ENCODE measurements at places on chromosomes 5 and 9.

DNA sequence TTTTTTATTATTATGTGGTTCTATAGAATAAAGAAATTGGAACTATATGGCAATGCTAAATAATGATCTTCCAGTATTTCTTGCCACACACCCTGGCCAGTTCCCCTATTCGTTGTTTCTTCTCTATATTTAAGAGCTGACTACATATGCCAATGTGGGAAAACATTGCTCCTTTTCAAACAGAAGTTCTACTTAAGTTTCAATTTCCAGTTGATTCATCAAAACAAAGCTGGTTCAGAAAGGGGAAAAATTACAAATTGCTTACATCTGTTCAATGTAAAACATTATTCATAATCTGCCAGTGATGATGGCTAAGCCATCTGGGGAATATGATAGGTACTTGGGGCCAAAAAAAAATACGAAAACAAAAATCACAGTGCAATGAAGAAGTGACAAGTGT, 76.9 kb downstream of the ST8SIA4 start:
- H3K4me1 ChIP-seq, result peaks cover 12% of the 10 kb centered on the region
- no peak for DNase-seq
- no peak overlapping the region for H3K27ac ChIP-seq
- H3K27me3 ChIP-seq, result no peaks in the 10 kb centered on the region

DNA sequence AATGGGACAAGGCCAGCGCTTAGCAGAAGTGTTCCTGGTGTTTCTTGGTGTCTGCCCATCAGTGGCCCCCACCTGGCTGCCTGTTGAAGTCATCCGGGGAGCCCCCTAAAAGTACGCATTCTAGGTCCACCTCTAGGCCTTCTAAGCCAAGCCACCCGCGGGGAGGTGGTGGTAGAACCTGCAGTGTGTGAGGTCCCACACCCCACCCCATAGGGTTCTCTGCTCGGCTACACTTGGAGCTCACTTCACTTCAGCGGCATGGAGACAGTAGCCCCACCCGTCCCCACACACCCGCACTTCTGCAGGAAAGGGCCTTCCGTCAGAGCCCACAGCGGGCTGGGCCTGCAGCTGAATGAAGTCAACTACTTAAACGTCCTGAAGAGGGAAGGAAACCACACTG, 29.6 kb upstream of the FCN2 start:
- H3K27ac ChIP-seq, result no peak overlapping the region
- DNase-seq, result no peak
- H3K36me3 ChIP-seq, result no peaks in the 10 kb centered on the region

DNA sequence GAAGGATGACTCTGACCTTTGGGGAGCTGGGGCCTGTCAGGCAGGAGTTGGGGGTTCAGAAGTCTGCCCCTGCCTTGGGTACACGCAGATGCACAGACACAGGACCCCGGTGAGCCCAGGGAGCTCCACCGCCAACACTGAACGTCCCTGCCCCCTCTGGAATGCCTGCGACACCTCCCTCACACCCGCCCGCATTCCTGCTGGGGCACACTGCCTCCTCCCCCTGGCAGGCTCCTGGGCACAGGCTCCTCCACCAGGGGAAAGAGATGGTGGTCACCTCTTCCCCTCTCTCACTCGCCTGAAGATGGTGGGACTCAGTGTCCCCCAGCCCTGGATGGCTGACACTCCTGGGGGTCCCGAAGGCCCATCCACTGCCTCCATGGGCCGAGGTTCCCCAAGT, 12.0 kb downstream of the CRB2 start:
- no peak overlapping the region for H3K27ac ChIP-seq
- H3K4me1 ChIP-seq, result peaks cover 61% of the 10 kb centered on the region
- DNase-seq, result no peak

- no peak overlapping the region for H3K4me3 ChIP-seq
- no peak overlapping the region for H3K27ac ChIP-seq
- H3K36me3 ChIP-seq, result peaks cover 96% of the 10 kb centered on the region
- H3K4me1 ChIP-seq, result no peaks in the 10 kb centered on the region
- H3K27me3 ChIP-seq, result peaks cover 2% of the 10 kb centered on the region
Observed at GRCh38 chr5:77761606-77762005, 14.5 kb downstream of the TBCA start.

GRCh38 chr9:81682797-81683196, 6.5 kb downstream of the TLE1 start:
- peaks cover 8% of the 10 kb centered on the region for H3K36me3 ChIP-seq
- peak overlapping the region; percentile 2 for H3K4me3 ChIP-seq
- H3K4me1 ChIP-seq, result peaks cover 28% of the 10 kb centered on the region
- H3K27ac ChIP-seq, result no peak overlapping the region
- peaks cover 2% of the 10 kb centered on the region for H3K27me3 ChIP-seq

DNA sequence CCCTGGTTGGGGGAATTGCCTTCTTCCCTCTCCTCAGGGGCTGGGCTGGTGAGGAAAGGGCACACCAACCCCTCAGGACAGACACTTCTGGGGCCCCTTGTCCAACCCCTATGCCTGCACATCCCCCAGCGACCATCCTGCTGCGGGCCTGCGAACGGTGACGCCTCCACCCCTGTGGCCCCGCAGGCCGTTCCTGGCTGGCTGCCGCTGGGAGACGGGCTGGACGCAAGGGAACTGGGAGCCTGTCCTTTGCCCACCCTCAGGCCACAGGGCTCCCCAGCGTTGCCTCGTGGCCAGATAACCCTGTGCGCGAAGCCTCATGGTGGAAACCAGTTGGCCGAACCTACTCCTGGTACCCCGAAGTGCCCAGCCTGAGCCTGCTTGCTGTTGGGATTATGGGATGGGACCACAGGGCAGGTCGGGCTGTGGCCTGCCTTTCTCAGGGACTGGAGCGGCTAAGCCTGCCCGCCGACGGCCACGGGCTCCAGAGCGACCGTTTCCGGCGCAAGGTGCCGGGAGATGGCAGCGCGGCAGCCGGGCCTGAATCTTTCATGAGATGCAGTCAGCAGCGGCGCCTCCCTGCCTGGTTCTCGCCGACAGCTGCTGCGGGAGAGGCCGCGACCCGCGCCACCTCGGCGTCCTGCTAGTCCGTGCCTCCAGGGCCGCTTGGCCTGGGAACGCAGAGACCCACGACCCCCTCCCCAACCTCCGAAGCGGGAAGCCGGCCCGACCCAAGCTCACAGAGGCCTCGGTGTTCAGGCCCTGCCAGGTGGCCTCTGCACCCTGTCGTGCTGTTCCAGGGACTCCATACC, 6.5 kb upstream of the PITX1 start:
- H3K27me3 ChIP-seq, result peaks cover 96% of the 10 kb centered on the region
- H3K4me3 ChIP-seq, result peak overlapping the region; percentile 49
- H3K36me3 ChIP-seq, result no peaks in the 10 kb centered on the region
- DNase-seq, result peak; percentile 57

GRCh38 chr5:66494437-66494836, 101.8 kb upstream of the MAST4 start:
- H3K27ac ChIP-seq, result no peak overlapping the region
- peaks cover 17% of the 10 kb centered on the region for H3K27me3 ChIP-seq
- DNase-seq, result peak; percentile 16
- H3K4me3 ChIP-seq, result no peak overlapping the region
- H3K36me3 ChIP-seq, result peaks cover 5% of the 10 kb centered on the region
- H3K4me1 ChIP-seq, result no peaks in the 10 kb centered on the region

- no peak for DNase-seq
- no peak overlapping the region for H3K4me3 ChIP-seq
- no peaks in the 10 kb centered on the region for H3K36me3 ChIP-seq
- no peaks in the 10 kb centered on the region for H3K27me3 ChIP-seq
Observed at GRCh38 chr9:127642082-127642740, 30.1 kb downstream of the STXBP1 start.

DNA sequence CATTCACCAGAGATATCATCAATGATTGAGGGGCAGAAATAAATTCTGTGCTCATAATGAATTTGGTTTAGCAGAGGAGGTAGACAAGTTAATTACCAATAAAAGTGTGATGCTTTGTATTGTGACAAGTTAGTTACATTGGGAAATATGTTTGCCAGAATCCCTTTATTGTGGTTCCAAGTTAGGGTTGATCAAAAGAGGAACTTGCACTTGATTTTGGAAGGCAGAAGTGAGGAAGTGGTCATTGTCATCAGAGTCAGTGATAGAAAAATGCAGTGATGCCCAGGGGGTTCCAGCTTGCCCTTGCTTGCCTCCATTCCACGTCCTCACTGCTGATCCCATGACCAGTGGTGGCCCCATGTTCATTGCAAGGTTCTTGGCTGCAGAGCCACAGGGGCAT, 69.7 kb downstream of the SVEP1 start:
- H3K36me3 ChIP-seq, result no peaks in the 10 kb centered on the region
- H3K27ac ChIP-seq, result no peak overlapping the region
- no peak for DNase-seq
- H3K4me1 ChIP-seq, result no peaks in the 10 kb centered on the region
- no peak overlapping the region for H3K4me3 ChIP-seq
- peaks cover 9% of the 10 kb centered on the region for H3K27me3 ChIP-seq

GRCh38 chr9:35945341-35946018, 12.5 kb downstream of the OR2S2 start:
- peak; percentile 83 for DNase-seq
- H3K4me1 ChIP-seq, result peaks cover 19% of the 10 kb centered on the region
- H3K4me3 ChIP-seq, result peak overlapping the region; percentile 77
- H3K27ac ChIP-seq, result peak overlapping the region; percentile 45
- H3K36me3 ChIP-seq, result no peaks in the 10 kb centered on the region

DNA sequence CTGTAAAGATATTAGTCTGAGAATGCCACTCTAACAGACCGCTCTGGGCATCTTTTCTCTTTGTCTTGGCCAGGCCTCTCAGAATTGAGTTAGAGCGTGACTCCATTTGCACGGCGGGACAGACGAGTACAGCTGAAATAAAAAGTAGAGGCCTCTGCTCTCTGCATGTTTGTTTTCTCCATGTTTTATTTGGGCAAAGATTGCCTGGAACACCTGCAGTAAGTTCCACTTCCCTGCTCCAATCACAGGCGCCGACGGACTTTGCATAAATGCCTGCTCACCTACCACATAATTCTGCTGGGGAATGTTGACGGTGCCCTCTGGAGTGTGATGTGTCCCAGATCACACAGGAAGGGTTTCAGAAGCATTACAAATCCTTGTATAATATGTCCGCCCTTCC, 10.6 kb downstream of the SPOCK1 start:
- DNase-seq, result no peak
- H3K4me1 ChIP-seq, result no peaks in the 10 kb centered on the region
- H3K27me3 ChIP-seq, result peaks cover 15% of the 10 kb centered on the region
- no peak overlapping the region for H3K27ac ChIP-seq
- H3K4me3 ChIP-seq, result no peak overlapping the region

DNA sequence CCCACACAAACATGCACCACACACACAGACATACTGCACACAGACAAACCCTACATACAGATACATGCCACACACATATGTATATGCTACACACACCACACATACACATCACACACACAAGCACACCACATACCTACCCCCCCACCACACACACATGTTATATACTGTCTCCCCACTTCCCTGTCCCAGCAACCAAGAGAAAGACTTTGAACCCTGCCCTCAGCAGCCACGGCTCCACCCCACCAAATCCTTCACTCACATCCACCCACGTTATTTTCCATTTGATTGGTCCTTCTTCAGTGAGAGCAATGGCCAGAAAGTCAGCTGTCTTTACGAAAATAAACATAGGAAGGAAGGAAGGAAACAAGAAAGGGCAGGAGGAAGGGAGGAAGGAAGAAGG, 479.8 kb downstream of the DIRAS2 start:
- no peak for DNase-seq
- peaks cover 5% of the 10 kb centered on the region for H3K4me1 ChIP-seq
- no peak overlapping the region for H3K27ac ChIP-seq
- H3K27me3 ChIP-seq, result peaks cover 10% of the 10 kb centered on the region
- no peak overlapping the region for H3K4me3 ChIP-seq

DNA sequence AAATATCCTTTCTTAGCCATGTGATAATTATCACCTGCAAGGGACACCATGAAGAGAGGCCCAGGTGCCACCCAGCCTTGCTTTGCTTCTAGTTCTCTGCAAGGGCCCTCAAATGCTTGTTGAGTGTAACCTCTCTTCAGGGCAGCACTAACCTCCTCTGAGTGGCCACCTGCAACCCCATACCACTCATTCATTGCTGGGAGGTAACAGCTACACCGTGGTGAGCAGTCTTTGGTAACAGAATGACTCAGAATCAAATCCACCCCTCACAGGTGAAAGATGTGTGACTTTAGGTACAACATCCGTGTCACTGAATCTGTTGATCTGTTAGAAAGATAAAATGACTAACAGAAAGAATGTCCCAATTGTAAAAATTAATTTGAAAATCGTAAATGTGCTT, 365.1 kb upstream of the TRPC7 start:
- peaks cover 3% of the 10 kb centered on the region for H3K27me3 ChIP-seq
- H3K4me3 ChIP-seq, result no peak overlapping the region
- H3K36me3 ChIP-seq, result no peaks in the 10 kb centered on the region
- DNase-seq, result no peak

DNA sequence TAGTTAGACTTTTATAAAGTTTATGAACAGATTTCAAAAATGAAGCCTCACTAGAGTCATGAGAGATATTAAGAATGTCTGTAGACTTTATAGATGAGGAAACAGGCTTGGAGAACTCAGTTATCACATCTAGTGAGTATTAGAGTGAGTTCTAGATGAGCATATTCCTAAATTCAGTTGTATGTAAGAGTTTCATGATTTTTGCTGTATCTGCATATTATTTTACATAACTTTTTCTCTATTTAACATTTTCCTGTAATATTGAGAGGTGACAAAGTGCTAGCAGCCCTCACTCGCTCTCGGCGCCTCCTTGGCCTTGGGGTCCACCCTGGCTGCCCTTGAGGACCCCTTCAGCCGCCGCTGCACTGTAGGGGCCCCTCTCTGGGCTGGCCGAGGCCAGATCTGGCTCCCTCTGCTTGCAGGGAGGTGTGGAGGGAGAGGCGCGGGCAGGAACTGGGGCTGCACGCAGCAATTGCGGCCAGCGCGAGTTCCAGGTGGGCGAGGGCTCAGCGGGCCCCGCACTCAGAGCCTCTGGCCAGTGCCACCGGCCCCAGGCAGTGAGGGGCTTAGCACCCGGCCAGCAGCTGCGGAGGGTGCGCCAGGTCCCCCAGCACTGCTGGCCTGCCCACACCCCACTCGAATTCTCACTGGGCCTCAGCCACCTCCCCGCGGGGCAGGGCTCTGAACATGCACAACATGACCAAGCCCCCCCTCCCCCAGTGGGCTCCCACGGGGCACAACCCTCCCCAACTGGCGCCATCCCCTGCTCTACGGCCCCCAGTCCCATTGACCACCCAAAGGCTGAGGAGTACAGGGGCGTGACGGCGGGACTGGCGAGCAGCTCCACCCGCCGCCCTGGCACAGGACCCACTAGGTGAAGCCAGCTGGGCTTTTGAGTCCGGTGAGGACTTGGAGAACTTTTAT, 182.1 kb downstream of the TLE1 start:
- peaks cover 5% of the 10 kb centered on the region for H3K36me3 ChIP-seq
- H3K4me3 ChIP-seq, result no peak overlapping the region
- H3K4me1 ChIP-seq, result no peaks in the 10 kb centered on the region
- peaks cover 10% of the 10 kb centered on the region for H3K27me3 ChIP-seq
- H3K27ac ChIP-seq, result no peak overlapping the region

GRCh38 chr5:73519531-73520283, 21.5 kb downstream of the BTF3 start:
- peak overlapping the region; percentile 58 for H3K4me3 ChIP-seq
- no peaks in the 10 kb centered on the region for H3K36me3 ChIP-seq
- peaks cover 7% of the 10 kb centered on the region for H3K4me1 ChIP-seq
- H3K27ac ChIP-seq, result no peak overlapping the region
- peaks cover under 1% of the 10 kb centered on the region for H3K27me3 ChIP-seq
- DNase-seq, result peak; percentile 69

- no peak overlapping the region for H3K4me3 ChIP-seq
- H3K36me3 ChIP-seq, result no peaks in the 10 kb centered on the region
- H3K27ac ChIP-seq, result no peak overlapping the region
- no peak for DNase-seq
- H3K27me3 ChIP-seq, result peaks cover 7% of the 10 kb centered on the region
Observed at GRCh38 chr9:70683841-70684240, 269.4 kb upstream of the KLF9 start.

GRCh38 chr9:21294904-21295538, 10.1 kb downstream of the IFNA5 start:
- H3K27ac ChIP-seq, result no peak overlapping the region
- no peaks in the 10 kb centered on the region for H3K36me3 ChIP-seq
- DNase-seq, result no peak
- peaks cover 39% of the 10 kb centered on the region for H3K27me3 ChIP-seq
- H3K4me1 ChIP-seq, result no peaks in the 10 kb centered on the region

All from nephron progenitor cell (in vitro differentiated cells).